ENCODE measurements at places on chromosomes 11 and 22. TPM values are rescaled to one million over a fixed set of nuclear protein-coding genes. Genes with fewer than 3 reads are reported as not detected.

DNA sequence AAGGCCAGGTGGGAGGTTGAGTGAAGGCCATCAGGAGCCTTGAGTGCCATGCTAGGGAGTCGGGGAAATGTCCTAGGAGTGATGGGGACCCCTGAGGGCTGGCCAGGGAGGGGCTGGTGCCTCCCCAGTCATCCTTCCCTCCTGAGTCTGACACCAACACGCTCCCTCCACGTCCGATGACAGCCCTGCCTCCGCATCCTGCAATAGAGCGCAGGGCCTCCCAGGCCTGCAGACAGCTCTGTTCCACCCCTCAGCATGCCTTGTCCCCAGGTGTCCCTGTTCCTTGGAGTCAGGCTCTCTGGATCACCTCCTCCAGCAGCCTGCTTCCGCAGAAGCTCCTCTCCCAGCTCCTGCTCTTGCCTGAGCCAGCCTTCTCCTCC, 3.1 kb downstream of the RAC2 start:
- no peaks in the 10 kb centered on the region for H3K27me3 ChIP-seq
- H3K27ac ChIP-seq = no peak overlapping the region
- DNase-seq = no peak
- peaks cover 17% of the 10 kb centered on the region for H3K4me1 ChIP-seq
- no peaks in the 10 kb centered on the region for H3K36me3 ChIP-seq

DNA sequence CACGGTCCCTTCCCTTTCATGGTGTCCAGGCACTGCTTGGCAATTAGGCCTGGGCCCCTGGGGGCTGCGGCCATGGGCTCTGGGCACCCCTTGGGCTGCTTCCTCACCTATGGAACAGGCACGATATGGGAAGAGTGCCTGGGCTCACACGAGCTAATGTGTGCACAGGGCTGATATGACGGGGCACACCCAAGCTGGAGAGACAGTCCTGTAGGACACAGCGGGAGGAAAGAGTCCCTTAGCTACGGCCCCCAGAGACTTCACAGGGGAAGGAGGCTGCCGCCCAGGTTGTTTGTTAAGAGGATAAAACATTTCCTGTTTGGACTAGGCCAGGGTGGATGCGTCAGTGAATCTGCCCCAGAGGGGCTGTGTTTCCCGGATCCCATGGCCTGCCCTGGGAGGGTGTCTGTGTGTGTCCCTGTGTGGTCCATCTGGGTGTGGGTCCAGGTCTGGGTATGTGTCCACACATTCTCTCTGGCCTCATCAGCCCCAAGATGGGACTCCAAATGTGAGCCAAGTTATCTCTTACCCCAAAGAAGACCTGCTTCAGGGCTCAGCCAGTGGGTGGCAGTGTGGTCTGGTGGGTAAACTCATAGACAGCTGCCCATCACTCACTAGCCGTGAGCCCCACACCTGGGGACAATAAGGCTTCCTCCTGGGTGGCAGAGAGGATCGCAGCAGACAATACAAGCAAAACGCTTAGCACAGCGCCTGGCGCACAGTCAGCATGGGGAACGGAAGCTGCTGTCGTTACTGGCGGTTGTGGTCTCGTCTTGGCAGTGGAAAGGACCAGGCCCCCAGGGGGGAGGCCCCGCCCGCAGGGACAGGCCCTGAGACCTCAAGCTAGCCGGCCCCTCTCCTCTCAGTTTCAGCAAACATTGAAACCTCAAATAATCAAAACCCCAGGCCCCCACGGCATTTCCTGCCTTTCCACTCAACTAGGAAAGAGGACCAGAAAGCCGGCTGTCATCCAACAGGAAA, 3.2 kb upstream of the EMID1 start:
- peaks cover 17% of the 10 kb centered on the region for H3K36me3 ChIP-seq
- no peaks in the 10 kb centered on the region for H3K27me3 ChIP-seq
- DNase-seq = peak; percentile 99
- H3K4me1 ChIP-seq = peaks cover 78% of the 10 kb centered on the region
- H3K4me3 ChIP-seq = no peak overlapping the region
- H3K27ac ChIP-seq = peak overlapping the region; percentile 88

DNA sequence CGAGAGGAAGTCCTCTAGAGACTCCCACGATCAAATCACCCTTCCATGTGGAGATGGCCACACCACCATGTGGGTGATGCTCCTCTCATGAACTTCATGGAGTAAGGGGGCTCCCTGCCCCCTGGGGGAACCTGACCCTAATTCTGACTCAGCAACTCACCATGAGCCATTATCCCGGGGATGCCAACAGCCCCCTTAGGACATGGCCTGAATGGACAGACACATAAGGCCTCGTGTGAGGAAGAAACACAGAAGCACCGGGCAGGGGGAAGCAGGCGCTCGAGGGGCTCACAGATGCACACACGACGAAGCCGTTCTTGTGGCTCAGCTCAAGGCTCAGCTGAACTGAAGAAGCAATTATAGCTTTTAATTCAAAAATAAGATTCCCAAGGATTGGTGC, 99.5 kb upstream of the BID start:
- H3K27ac ChIP-seq = no peak overlapping the region
- peaks cover 58% of the 10 kb centered on the region for H3K36me3 ChIP-seq
- no peak for DNase-seq

The SIK2 gene
- 5.6 TPM for total RNA-seq

- no peaks in the 10 kb centered on the region for H3K27me3 ChIP-seq
- no peak overlapping the region for H3K4me3 ChIP-seq
- peak overlapping the region; percentile 41 for H3K27ac ChIP-seq
- peaks cover 66% of the 10 kb centered on the region for H3K4me1 ChIP-seq
- no peaks in the 10 kb centered on the region for H3K36me3 ChIP-seq
- no peak for DNase-seq
Measured at GRCh38 chr11:122192634-122193255, 76.7 kb upstream of the BLID start.

The HIC2 gene
- total RNA-seq = 3.5 TPM

GRCh38 chr11:114256967-114257286, 39.3 kb upstream of the NNMT start:
- no peak overlapping the region for H3K4me3 ChIP-seq
- no peak for DNase-seq
- H3K27ac ChIP-seq = no peak overlapping the region
- H3K36me3 ChIP-seq = no peaks in the 10 kb centered on the region

- no peaks in the 10 kb centered on the region for H3K27me3 ChIP-seq
- H3K4me1 ChIP-seq = peaks cover 85% of the 10 kb centered on the region
- peak overlapping the region; percentile 82 for H3K27ac ChIP-seq
- no peaks in the 10 kb centered on the region for H3K36me3 ChIP-seq
- H3K4me3 ChIP-seq = no peak overlapping the region
- DNase-seq = peak; percentile 67
Measured at GRCh38 chr11:128716661-128717210, 22.9 kb downstream of the FLI1 start.

- H3K27me3 ChIP-seq = no peaks in the 10 kb centered on the region
- no peak overlapping the region for H3K4me3 ChIP-seq
- no peak overlapping the region for H3K27ac ChIP-seq
- peaks cover 2% of the 10 kb centered on the region for H3K36me3 ChIP-seq
Measured at GRCh38 chr11:65051398-65051858, 6.9 kb downstream of the NAALADL1 start.

The TCIRG1 gene
- total RNA-seq = 155 TPM

The C1QTNF5 gene
- 0.11 TPM for total RNA-seq

- H3K27me3 ChIP-seq = no peaks in the 10 kb centered on the region
- H3K4me3 ChIP-seq = no peak overlapping the region
- H3K36me3 ChIP-seq = no peaks in the 10 kb centered on the region
Measured at GRCh38 chr11:35463331-35463751, 44.0 kb upstream of the SLC1A2 start.

GRCh38 chr11:17989306-17989705, 23.5 kb downstream of the SERGEF start:
- peaks cover 4% of the 10 kb centered on the region for H3K36me3 ChIP-seq
- no peaks in the 10 kb centered on the region for H3K4me1 ChIP-seq
- DNase-seq = no peak
- H3K4me3 ChIP-seq = no peak overlapping the region
- H3K27me3 ChIP-seq = no peaks in the 10 kb centered on the region

- no peak overlapping the region for H3K4me3 ChIP-seq
- no peaks in the 10 kb centered on the region for H3K27me3 ChIP-seq
- peaks cover 42% of the 10 kb centered on the region for H3K36me3 ChIP-seq
- no peak overlapping the region for H3K27ac ChIP-seq
- no peak for DNase-seq
Measured at GRCh38 chr11:812390-812789, 2.6 kb downstream of the RPLP2 start.

The SCO2 gene
- total RNA-seq = 6.3 TPM

The SYCE3 gene
- not detected for total RNA-seq

DNA sequence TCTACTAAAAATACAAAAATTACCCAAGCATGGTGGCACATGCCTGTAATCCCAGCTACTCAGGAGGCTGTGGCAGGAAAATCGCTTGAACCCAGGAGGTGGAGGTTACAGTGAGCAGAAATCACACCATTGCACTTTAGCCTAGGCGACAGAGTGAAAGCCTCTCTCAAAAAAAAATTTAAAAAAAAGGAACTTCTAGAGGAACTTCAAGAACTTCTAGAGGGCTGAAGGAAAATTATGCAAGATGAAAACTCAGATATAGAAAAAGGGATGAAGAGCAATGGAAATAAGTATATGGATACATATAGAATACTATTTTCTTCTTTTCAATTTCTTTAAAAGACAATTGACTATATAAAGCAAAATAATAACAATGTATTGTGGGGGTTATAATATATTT, 51.2 kb upstream of the PRR5 start:
- H3K27ac ChIP-seq = no peak overlapping the region
- no peaks in the 10 kb centered on the region for H3K4me1 ChIP-seq
- DNase-seq = no peak
- H3K4me3 ChIP-seq = no peak overlapping the region
- no peaks in the 10 kb centered on the region for H3K36me3 ChIP-seq
- no peaks in the 10 kb centered on the region for H3K27me3 ChIP-seq

GRCh38 chr11:95584589-95584988, 205.0 kb downstream of the FAM76B start:
- H3K36me3 ChIP-seq = no peaks in the 10 kb centered on the region
- no peak for DNase-seq
- H3K27ac ChIP-seq = peak overlapping the region; percentile 58
- peaks cover 23% of the 10 kb centered on the region for H3K4me1 ChIP-seq

The OR6A2 gene
- not detected for total RNA-seq

- H3K36me3 ChIP-seq = no peaks in the 10 kb centered on the region
- no peaks in the 10 kb centered on the region for H3K4me1 ChIP-seq
- H3K4me3 ChIP-seq = no peak overlapping the region
Measured at GRCh38 chr11:105312266-105312665, 172.7 kb upstream of the CARD18 start.

DNA sequence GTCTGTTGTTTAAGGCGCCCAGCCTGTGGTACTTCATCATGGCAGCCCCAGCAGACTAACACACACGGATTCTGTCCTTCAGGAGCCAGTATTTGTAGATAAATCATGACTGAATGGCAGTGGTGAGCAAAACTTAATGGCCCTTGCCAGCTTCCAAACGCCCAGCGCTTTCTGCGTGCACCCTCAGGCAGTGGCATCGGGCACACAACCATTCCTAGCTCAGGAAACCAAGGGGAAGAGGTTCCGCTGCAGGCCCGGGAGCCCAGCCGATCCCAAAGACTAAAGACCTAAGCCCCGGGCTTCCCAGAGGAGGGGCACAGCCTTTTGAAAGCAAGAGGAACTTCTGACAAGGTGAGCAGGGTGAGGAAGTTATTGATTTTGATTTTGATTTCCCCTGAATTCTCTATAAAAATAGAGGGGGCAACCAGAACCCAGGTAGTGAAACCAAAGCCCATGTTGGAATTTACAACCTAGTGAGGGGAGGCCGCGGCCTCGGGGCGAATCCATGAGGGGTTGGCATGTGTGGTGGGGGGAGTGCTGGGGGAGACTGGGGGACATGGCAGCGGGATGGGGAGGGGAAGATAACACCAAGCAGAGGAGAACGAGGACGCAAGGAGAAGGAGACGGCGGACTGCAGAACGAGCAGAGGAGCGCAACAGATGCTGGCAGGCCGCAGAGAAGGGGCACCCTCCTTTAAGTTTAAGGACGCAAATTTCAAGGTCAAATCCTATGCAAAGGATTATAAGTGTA, 79.9 kb upstream of the SEPTIN5 start:
- no peaks in the 10 kb centered on the region for H3K4me1 ChIP-seq
- no peak for DNase-seq
- no peaks in the 10 kb centered on the region for H3K27me3 ChIP-seq
- no peak overlapping the region for H3K27ac ChIP-seq
- no peak overlapping the region for H3K4me3 ChIP-seq
- no peaks in the 10 kb centered on the region for H3K36me3 ChIP-seq

The SPI1 gene
- total RNA-seq = not detected

The POU2AF3 gene
- not detected for total RNA-seq

DNA sequence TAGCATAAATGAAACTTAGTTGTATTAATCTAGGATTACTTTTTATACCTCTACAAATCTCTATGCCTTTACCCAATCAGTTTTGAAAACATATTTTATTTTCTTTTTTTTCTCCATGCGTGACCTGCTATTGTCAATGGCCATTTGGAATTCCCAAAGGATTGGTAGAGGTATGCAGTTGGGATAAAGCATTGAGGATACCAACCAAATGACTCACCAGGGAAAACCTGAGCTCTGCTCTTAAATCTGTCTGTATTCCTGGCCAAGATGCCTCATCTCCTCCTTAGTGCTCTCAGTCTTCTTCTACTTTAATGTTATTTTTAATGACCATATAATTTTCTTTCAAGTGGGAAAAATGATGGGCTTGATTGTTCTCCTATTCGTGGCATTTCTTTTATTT, 61.9 kb downstream of the EHF start:
- H3K4me3 ChIP-seq = no peak overlapping the region
- peak overlapping the region; percentile 75 for H3K27ac ChIP-seq
- peaks cover 63% of the 10 kb centered on the region for H3K4me1 ChIP-seq
- no peaks in the 10 kb centered on the region for H3K27me3 ChIP-seq
- peak; percentile 52 for DNase-seq

DNA sequence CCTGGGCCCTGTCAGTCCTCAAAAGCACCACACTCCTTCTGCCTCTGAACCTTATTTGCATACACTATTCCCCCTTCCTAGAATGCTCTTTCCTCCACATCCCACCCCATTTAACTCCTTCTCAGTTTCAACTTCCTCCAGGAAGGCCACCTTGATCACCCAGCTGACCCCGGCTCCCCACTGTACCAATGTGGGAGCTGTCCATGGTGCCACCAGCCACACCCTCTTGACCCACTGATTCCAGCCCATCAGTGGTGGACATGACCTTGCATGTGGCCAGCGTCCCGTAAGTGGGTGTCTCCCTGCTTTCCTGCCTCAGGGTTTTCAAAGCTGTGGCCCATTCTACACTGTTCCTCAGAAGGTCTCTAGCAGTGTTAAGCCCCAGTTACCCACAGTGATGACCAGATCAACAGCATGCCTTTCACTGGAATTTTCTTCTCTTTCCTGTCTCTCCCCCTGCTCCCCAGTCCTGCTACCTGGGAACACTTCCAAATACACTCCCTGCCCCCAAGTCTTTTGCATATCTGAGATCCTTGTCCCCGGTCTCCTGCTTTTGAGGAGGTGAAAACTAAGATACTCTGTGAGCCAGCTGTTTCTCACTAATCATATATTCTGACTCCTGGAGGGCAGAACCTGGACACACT, 346.6 kb downstream of the MN1 start:
- H3K4me1 ChIP-seq = peaks cover 32% of the 10 kb centered on the region
- no peak overlapping the region for H3K27ac ChIP-seq
- H3K27me3 ChIP-seq = no peaks in the 10 kb centered on the region
- H3K36me3 ChIP-seq = no peaks in the 10 kb centered on the region
- no peak overlapping the region for H3K4me3 ChIP-seq
